ENCODE measurements at places on chromosomes 5 and 9.

DNA sequence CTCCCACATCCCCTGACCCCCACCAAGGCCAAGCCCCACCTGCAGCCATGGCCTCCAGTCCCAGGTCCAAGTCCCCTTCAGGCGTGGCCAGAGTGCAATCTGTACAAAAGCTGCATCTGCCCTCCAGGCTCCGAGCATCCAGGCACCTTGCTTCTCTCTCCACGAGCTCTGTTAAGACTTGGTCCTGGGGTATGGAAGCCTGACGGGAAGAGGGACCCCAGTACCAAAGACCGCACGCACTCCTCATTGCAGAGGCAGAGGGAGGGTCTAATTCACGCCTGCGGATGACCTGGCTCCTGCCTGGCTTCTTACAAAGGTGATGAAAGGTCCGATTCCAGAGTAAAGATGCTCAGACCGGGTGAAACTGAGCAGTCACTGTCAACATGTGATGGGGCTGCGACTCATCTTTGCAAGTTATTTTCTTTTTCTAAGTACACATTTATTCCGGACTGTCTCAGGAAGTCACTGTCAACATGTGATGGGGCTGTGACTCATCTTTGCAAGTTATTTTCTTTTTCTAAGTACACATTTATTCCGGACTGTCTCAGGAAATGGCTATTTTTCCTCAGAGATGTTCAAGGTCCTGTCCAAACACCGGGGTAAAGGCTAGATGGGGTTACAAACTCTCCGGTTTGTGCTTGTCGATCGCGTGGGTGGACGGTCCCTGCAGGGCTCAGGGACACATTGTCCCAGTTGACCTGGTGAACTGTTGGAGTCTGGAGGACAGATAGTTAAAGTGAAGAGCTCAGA, 252.0 kb upstream of the IRX4 start:
- no peak for DNase-seq

DNA sequence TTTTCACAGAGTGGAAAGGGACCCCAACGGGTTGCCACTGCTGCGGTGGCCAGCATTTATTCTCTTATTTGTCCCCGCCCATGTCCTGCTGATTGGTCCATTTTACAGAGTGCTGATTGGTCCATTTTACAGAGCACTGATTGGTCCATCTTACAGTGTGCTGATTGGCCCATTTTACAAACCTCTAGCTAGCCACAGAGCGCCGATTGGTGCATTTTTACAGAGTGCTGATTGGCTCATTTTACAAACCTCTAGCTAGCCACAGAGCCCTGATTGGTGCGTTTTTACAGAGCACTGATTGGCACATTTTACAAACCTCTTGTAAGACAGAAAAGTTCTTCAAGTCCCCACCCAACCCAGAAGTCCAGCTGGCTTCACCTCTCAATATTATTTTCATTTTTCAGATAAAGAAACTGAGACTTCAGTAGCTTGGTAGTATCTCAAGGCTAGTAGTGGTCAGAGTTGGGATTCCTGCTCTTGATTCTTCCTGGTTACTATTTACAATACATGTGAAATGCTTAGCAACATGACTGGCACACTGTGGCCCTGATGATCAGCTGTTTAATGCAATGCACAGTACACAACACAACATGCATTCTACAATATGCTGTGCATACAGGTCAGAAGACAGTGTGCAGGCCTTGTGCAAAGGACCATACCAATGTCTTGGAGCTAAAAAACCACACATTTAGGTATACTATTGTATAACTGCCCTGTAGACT, 63.6 kb upstream of the BOD1 start:
- DNase-seq: no peak

DNA sequence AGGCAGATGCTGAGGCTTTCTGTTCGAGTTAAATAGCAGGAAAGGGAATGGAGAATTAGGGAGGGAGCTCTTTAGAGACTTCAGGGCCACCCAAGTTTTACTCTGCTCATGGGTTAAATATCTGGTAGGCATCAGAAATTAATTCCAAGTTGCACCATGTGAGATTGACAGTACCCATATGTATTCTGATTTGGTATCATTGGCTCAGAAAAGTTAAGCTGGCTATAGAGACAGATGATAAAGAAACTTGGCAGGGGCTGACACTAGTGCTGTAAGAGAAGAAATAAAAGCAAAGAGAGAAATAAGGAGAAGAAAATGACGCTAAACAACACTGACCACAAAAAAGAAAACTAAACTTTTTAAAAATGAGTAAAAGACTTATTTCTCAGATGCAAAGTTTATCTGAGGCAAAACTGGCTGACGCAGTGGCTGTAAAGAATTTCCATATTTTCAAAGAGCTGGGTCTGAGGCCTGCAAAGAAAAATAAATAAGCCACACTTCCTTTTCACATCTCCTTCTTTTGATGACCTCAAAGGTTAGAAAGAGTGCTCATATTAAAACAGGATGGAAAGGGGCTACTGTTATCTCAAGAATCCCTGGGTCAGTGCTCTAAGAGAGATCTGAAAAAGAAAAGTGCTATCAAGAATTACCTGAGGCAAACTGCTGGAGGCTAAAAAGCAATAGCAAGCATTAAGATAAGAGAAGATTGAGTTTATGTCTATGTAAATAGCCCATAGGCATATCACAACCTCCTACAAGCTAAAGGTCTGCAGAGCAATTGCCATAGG, 399.0 kb upstream of the MEF2C start:
- no peak for DNase-seq

DNA sequence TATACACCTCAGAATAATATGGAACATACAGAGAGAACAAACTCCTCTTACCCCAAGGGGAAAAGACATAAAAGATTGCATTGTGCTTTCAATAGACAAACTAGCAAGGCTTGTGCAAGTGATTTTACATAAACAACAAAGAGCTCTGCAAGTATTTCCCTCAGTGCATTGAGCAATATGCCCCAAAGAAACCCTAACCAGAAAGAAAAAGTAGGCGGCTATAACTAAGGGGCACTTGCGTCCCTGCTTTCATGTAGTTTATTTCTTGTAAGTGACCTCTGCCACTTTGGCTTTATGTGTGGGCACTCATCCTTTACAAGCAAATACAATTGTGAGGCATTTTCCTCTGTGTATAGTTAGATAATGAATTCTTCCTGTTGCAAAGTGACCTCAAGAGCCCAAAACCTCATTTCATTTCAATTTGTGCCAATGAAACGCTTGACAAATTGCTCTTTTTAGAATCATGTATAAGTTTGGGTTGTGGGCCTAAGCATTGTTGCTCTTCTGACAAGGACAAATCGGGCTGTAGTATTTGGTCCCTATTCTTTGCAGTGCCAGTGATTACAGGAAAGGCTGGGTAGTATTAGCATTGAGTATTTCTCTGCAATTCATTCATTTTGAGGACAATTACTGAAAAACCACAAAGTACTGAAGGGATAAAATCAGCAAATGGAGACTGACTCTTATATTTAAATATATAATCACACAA, 282.2 kb downstream of the DTWD2 start:
- DNase-seq: no peak

DNA sequence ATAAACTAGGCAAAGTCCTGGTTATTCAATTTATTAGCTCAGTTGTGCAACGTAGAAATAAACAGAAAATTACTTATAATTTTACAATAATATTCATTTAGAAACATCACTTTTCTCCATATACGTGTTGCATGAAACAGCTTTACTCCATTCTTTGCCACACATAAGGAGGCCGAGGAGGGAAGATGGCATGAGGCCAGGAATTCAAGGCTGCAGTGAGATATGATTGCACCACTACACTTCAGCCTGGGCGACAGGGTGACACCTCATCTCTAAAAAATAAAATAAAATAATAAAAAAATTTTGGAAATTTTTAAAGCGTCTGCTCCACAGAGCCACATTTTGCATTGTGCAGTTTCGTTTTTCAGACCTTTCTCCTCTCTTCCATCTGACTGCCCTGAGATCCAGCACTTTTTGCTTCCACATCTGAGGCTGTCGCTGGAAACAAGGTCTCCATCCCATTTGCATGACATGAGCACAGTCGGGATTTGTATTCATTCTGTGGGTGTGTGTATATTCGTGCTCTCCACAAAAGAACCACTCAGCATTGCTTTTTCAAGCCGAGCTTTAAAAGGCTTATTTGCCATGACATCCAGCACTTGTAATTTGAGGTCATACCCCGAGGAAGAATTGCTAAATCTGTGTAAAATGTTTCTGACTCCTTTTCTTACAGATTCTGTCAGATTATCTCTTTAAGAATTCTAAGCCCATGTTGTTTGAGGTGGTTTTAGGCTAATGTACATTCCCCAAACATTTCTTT, 98.6 kb upstream of the MSX2 start:
- DNase-seq: no peak

DNA sequence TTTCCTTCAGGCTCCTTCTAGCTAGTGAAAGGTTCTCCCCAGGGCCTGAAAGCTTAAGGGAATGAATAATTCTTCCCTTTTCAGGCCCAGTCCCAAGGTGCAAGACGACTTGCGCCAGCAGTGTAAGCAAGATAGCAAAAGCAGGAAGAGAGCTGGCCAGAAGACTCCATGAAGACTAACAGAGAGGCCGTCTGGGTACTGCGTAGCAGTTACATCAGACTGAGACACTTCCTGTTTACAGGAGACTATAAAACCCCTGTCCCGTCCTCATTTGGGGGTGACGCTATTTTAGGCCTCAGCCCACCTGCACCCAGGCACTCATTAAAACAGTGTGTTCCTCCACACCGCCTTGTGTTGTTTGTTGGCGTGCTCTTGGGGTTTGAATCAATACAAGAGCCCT, 90.7 kb upstream of the MOCS2 start:
- DNase-seq: no peak

DNA sequence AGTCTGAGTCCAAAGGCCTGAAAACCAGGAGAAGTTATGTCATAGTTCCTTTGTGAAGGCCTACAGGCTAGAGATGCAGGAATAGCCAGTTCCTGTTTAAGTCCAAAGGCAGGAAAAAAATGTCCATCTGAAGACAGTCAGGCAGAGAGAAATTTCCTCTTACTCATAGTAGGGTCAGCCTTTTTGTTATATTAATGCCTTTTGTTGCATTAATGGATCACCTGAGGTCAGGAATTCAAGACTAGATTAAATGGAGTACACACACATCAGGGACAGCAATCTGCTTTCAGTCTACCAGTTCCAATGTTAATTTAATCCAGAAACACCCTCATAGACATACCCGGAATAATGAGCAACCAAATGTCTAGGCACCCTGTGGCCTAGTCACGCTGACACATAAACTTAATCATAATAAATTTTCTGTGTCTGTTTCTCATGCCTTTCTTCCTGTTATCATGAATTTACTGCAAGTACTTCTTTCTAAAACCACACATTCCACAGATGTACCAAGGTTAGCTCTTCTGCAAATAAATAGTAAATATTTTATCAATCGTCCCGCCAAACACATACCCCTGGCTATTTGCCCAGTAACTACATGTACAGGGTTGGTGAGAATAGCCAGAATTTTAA, 703.9 kb downstream of the EFNA5 start:
- DNase-seq: no peak

DNA sequence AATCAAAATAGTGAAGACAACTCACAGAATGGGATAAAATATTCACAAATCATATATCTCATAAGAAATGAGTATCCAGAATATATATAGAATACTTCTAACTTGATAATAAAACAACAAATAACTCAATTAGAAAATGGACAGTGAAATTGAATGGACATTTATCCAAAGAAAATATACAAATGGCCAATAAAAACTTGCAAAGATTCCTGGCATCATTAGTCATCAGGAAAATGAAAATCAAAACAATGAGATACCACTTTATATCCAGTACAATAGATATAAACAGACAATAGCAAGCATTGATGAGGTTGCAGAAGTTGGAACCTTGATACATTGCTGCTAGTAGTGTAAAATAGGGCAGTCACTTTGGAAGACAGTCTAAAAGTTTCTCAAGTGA, 12.8 kb upstream of the TLR4 start:
- DNase-seq: no peak

- no peak for DNase-seq
Observed at GRCh38 chr5:92544596-92544995, 1036.4 kb downstream of the NR2F1-AS1 start.

DNA sequence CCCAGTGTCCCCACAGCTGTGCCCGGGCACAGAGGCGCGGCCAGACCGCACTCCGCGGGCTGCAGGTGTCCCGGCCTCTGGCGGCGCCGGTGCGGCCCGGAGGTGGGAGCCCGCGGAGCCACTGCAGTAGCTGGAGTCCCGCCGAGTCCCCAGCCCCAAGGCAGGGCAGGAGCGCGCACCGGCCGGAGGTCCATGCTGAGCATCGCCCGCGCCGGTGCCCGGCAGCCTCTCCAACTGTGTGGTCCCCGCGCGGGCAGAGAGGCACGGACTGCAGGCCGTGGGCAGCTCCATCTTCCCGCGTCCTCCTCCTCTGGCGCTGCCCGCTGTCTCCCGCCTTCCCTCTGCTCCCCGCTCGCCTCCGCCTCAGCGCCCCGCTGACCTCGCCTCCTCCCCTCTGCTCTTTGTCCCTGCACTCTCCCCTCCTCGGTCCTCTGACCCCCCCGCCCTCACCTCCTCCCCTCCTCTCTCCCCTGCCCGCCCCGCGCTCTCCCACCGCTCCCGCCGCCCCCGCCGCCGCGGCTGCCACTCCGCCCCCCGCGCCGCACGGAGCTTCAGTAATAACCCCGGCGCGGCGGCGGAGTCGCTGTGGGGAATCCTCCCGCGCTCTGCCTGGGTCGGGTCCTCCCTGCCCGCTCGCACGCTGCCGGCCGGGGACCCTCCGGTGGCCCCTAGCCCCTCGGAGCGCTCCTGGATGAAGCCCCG, at the start of gene ADAMTS16:
ADAMTS16 (plus strand) TSS at position 554 of the 702 bp plus-strand sequence; CDS start at position 692, 138 bp downstream.
- DNase-seq: no peak

- DNase-seq: no peak
Observed at GRCh38 chr5:91235271-91235694, 147.8 kb downstream of the ARRDC3 start.

DNA sequence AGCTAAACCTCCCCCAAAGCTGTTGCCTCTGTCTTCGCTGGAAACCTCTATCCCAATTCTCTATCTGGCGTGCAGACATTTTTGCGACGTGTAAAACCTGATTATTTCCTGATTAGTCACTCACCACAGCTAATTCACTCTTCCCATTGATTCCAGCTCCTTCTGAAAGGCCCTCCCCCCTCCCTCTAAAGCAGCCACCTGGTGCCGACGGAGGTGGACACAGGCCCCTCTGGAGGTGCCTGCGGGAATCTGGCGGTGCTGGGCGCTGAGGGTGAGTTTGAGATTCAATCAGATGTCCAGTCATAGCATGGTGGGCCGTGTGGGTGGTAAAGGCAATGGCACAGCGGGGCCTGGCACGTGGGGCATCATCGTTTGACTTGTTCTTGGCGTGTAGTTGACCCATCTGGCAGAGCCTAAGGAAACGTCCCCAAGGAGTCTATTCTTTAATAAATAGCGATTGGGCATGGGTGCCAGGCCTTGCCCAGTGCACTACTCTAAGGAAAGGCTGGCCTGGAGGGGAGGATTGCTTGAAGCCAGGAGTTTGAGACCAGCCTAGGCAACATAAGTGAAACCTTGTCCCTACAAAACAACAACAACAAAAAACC, 271.1 kb upstream of the MVB12B start:
- no peak for DNase-seq

DNA sequence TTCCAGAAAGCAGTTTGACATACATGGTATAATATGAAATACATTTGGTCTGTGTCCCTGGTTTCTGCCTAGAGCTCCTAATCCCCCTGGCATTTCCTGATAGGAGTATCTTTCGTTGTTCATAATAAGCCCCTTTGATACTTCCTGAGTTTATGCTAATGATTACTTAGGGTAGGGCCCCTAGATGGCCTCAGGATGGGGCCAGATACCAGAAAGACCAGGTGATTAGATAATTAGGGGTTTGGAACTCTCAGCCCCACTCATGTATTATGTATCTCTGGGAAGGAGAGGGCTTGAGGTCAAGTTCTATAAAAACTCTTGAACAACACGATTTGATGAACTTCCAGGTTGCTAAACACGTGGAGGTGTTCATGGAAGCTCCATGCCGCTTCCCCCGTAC, 163.3 kb upstream of the ZNF608 start:
- no peak for DNase-seq
